Stimulated activated CD4-positive, alpha-beta T cell treated with anti-CD3 and anti-CD28 coated beads, TNF-alpha, amount 100 ng/mL, for 1 hour (primary cell): ENCODE measurements at places on chromosomes 7 and 10.

GRCh38 chr7:33979807-33980355 lies 74.5 kb downstream of the BMPER start:
- no peak for DNase-seq

- DNase-seq = no peak
Measured at GRCh38 chr10:68795886-68796532, 31.3 kb upstream of the STOX1 start.

DNA sequence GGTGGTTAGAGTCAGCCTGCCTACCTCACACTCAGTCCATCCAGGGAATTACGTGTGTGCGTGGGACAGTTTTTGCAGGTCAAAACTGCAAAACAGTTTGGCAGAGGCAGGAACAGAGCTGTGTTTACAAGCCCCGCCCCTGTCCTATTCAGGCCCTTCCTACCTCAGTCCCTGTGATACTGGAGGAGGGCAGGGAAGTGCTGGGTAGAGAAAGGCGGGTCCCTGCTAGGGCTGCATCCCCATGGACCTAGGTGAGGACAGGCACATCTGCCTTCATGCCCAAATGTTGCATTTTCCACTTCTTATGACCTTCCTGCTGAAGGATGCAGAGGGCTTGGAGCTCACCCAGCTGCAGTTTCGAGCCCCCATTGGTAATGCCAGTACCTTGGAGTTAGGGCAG lies 25.1 kb downstream of the SBDS start:
- no peak for DNase-seq

DNA sequence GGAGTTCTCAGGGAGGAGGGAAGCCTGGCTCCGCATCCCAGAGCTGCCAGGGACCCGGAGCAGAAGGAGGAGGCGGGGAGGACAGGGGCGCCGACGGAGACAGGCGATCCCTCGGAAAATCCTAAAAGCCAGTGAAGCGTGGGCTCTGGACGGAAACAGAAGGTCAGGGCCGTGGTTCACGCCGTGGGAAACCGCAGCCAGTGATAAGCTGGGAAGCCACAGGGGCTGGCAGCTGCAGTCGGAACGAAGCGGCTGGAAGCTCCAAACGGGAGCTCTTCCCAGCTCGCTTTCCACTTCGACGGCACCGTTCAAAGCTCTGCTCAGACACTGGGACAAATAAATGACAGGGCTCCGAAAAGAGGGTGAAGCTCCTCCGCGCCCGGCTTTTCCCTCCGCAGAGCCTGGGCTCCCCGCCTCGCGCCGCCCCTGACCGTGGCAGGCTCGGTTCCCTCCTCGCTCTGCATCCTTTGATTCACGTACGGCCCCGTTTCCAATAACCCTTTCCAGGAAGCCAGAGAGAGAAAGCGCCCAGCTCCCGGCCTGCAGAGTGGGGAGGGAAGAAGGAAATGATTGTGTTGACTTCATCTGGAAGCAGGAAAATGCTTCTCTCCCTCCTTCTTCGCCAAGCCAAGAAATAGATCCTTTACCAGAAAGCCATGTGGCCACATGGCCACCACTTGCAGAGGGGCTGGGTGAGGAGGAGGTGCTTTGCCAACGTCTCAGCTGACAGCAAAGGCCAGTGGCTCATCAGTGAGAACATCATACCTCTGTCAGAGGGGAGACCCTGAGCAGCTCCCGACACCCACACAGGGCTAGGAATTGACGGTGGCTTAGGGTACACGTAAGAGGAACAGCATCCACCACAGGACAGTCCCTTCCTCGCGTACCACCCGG lies 57.4 kb downstream of the ADRB1 start:
- no peak for DNase-seq
